ENCODE measurements at places on chromosomes 5 and 9.
A peak's percentile ranks its signal among the peaks of the same experiment; 100 is the strongest.

DNA sequence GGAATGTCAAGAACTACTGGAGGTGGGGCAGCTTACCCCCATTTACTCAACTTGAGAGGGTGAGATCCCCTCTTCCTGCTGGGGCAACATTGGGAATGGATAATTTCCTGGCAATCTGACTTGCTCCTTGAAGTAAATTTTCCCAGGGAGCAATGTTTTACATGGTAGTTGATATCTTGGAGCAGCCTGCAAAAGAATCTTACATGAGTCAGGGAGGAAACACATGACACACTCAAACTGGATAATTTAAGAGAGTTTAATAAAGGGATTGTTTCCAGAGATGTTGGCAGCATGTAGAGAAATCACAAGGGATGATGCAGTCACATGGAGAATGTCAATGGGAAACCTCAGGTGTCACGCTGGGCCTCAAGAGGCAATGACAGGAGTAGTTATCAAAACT is 212.5 kb downstream of the GAS1 start:
- no peak for DNase-seq

DNA sequence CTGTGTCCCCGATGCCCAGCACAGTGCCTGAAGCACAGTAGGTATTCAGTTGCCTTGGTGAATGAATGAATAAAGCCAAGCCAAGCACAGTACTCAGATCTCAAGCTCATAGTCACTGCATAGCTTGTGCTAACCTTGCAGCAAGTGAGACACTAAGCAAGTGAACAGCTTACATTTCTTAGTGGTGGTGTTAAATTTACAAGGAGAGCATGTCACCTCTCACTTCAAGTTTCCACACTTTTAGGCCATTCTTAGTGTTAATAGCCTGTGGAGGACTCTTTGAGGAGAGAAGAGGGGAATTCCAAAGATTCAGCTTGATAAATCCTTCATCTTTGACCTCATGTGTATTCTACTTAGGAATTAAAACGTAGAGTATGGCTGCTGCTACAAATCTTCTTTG is 104.7 kb downstream of the C9orf152 start:
- no peak for DNase-seq

DNA sequence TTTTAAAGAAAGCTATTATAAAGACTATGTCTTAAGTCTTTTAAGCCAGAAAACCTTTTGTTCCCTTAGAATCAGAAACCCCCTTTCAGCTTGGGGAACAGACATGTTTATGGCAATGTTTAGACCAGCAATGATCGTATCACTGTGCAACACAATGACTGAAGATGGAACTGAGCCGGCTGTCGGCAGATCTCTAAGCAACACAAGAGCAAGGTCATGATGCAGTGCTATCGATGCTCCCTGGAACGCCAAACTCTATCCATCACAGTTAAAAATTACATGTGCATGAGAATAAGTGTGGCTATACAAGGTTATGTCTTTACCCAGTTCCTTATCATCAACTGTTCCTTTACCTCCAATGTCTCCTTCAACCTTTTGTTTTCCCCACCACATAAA is 1.8 kb upstream of the RNF44 start:
- no peak for DNase-seq

- no peak for DNase-seq
These were observed 103.6 kb downstream of the HSPA4 start for GRCh38 chr5:133155326-133155969.

DNA sequence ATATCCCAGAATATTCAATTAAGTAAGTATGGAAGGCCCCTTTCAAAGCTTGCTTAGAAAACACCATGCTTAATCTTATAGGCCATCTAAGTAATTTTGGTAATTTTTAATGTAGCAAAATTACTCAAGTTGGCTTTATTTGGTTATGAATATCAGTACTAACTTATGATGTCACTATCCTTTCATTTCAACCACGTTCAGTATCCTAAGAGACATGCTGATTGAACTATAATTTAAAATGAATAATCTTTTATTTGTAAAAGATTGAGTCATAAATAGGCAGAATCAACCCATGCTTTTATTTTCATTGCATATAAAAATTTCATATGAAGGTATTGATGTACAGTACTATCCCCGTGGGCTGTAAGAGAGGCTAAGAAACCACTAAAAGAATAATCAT is 386.9 kb downstream of the RAB3C start:
- DNase-seq: no peak

DNA sequence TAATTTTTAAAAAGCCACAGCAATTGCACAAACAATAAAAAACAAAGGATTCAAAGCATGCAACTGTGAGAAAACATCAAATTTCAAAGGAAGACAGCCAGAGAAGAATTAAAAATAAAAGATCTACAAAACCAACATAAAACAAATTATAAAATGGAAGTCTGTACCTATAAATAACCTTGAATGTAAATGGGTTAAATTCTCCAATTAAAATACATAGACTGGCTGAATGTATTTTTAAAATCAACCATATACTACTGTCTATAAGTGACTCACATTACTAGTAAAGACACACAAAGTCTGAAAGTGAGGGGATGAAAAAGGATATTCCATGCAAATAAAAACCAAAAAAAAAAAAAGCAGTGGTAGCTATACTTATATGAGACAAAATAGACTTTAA is 33.7 kb downstream of the BTNL8 start:
- DNase-seq: no peak

DNA sequence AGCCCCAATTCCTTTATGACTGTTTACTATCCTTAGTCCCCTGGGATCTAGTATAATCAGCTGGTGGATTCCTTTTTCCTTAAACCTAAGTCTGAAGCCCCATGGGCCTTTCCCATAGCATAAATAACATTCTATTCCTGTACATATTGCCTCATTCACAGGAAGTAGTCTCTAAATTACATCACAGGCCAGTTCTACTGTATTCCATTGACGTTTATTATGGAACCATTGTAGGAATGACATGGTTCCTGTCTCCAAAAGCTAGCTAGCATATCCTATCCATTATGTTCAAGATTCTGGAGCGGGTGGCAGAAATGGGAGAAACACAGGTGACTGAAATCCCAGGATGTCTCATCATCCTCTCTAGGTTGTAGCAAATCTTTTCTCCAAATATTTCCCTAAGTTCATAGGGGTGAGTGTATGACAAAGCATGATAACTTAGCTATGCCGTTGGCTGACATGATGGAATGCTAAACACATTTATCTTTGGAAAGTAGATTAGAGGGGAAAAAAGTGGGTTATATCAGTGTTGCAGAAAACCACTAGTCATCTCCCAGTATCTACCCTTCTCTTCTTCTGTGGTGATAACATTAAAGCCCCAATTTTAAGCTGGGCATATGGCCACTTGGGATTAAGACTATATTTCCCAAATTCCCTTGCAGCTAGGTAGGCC is 140.1 kb downstream of the FGF1 start:
- no peak for DNase-seq

- no peak for DNase-seq
These were observed 35.3 kb upstream of the PLPP1 start for GRCh38 chr5:55570026-55570425.

GRCh38 chr5:137792303-137792702 is 38.1 kb upstream of the HNRNPA0 start:
- no peak for DNase-seq

- DNase-seq: no peak
These were observed 100.4 kb upstream of the CDH18 start for GRCh38 chr5:20088361-20088760.

- DNase-seq: no peak
These were observed 95.1 kb upstream of the CCNG1 start for GRCh38 chr5:163342306-163342705.

- no peak for DNase-seq
These were observed 9.6 kb upstream of the NDFIP1 start for GRCh38 chr5:142098931-142099330.

- no peak for DNase-seq
These were observed 33.6 kb downstream of the SUB1 start for GRCh38 chr5:32618962-32619361.

- DNase-seq: no peak
These were observed 160.0 kb downstream of the CCDC192 start for GRCh38 chr5:127863161-127863560.

GRCh38 chr5:142816531-142817430 is 46.6 kb downstream of the ARHGAP26 start:
- DNase-seq: no peak

- DNase-seq: no peak
These were observed 17.0 kb downstream of the NEK6 start for GRCh38 chr9:124274738-124275137.

GRCh38 chr9:37053684-37054362 is 19.8 kb upstream of the PAX5 start:
- DNase-seq: no peak

DNA sequence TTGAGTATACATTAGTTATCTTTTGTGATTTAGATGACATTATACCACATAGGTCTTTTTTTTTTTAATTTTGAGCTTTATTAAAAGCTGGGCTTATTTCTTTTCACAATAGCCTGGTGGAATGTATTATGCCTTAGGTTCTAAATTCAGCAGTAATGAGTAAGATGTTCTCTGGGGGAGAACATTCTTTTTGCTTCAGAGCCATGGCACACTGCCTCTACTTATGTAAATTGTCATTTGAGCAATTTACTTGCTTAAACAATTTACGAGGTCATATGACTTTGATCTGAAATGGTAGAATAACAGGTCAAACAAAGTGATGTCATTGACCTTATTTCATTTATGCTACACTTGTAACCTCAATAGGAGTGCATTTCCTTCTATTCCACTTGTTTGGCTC is 154.2 kb downstream of the FOCAD start:
- DNase-seq: no peak

DNA sequence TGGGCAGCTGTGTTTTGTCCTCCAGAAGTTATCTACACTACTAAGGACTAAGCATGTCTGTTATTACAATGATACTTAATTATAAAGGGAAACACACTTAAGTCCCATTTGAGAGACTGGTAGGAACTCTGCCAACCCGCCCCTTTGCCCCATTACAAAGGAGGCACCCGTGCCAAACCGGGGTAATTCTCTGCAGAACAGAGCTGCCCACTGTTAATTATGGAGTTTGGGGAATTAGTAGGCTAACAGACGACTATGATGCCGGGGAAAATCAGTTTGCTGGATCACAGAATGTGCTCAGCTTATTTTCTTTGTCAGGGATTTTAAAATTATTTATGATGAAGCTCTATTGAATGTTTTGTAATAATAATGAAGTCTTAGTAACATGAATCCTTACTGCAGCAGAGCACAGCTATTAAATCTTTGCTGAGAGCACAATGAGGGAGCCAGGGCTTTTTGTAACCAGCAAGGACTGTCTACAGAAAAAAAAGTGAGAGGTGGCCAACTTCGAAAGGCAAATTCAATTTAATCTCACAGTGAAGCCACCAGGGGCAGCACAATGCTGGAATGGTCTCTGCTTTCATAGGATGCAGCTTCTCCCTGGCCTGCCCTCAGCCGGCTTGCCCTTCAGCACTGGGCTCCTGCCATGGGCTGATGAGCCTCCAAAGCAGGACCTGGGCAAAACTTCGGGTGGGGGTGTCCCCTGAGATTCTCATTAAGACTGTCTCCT is 134.5 kb downstream of the GNAQ start:
- no peak for DNase-seq

DNA sequence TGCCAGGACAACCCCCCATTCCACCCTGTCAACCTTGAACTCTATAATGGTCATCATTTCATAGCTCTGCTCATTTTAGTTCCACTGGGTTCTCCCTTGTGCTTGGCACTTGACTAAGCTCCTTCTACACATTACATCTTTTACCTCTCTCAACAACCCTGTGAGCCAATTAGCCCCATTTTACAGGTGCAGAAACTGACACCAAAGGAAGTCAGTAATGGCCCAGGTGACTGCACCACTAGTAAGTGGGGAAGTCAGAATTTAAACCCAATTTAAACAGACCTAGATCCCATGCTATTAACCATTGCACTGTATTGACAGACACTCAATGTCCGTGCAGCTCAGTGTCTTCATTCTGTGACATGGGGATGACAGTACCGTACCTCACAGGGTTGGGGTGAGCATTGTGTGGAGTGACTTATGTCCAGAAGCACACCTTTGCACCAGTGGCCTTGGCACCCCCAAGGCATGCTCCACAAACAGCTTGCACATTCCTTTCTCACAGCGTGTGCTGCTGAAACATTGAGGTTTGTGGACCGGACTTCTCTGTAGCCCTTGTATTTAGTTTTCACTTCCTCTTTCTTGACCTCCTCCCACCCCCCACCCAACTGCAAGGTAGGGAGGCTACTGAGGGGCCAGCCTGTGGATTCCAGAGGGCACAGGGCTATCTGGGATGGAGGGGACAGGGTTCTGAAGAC is 23.1 kb downstream of the IRF1 start:
- no peak for DNase-seq

- no peak for DNase-seq
These were observed 16.9 kb downstream of the LMX1B start for GRCh38 chr9:126630458-126631237.

GRCh38 chr9:27090231-27090630 is 18.8 kb upstream of the TEK start:
- no peak for DNase-seq

DNA sequence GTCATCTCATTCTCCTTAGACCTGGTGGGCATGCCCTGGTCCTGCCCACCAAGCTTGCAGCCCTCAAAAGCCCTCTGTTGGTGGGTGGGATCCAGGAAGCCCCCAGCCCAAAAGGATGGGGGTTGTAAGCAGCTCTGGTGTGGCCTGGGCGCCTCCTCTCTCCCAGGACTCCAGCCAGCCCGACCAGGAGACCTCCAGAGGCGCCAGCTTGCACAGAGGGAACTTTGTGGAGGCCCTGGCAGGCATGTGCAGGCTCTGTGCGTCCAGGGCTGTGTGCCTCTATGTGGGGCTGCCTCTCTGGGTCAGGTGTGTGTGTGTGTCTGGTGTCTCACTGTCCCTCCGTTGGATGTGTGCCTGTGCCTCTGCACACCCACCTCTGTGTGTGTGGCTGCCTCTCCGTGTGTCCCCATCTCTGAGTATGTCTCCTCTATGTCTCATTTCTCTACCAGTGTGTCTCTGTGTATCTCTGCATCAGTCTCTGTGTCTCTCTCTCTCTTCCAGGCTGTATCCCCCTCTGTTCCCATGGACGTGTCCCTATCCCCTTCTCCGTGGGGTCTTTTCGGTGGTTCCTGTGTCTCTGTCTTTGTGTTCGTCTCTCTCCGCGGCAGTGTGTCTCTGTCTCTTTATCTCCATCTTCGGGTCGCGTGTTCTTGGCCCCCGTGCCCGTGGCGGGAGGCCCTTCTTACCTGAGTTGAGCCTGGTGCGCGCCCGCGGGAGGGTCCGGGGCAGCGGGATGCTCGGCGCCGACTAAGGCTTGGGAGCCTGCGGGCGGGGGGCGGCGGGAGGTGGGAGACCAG is 501 bp downstream of the ENHO start:
- DNase-seq: no peak

- DNase-seq: peak; percentile 37
These were observed 1.3 kb upstream of the TRIM36 start for GRCh38 chr5:115170929-115171510.

GRCh38 chr5:15785531-15785981 is 285.6 kb downstream of the FBXL7 start:
- no peak for DNase-seq

- DNase-seq: no peak
These were observed 46.2 kb downstream of the CFAP77 start for GRCh38 chr9:132456241-132456640.
